Aortic smooth muscle cell (primary cell): ENCODE measurements at places on chromosomes 5 and 9. TPM values are rescaled to one million over a fixed set of nuclear protein-coding genes. Genes with fewer than 3 reads are reported as not detected.

Gene SLC36A3
- total RNA-seq, result not detected in 2 replicates

Gene SPATA31D1
- total RNA-seq, result not detected in 2 replicates

Gene QRFP
- not detected in 2 replicates for total RNA-seq

Gene MSX2
- 0.50 and 1.2 TPM in 2 replicates for total RNA-seq

Gene PRR7
- 5.3 and 6.3 TPM in 2 replicates for total RNA-seq

Gene SLC24A2
- total RNA-seq, result 0.06 TPM in 1 of 2 replicates, not detected in the other

Gene COL15A1
- 2.6 and 2.7 TPM in 2 replicates for total RNA-seq

Gene STC2
- total RNA-seq, result 251 and 773 TPM in 2 replicates

Gene DIPK1B
- 1.4 and 2.6 TPM in 2 replicates for total RNA-seq

Gene PLPP1
- 65.2 and 79.5 TPM in 2 replicates for total RNA-seq

Gene GABBR2
- 0.12 and 0.13 TPM in 2 replicates for total RNA-seq

Gene MEIKIN
- total RNA-seq, result 0.06 TPM in 1 of 2 replicates, not detected in the other

Gene GRAMD2B
- 17.3 and 27.4 TPM in 2 replicates for total RNA-seq

Gene GRXCR2
- total RNA-seq, result not detected in 2 replicates

Gene ESM1
- 138 and 406 TPM in 2 replicates for total RNA-seq

Gene IFNA13
- not detected in 2 replicates for total RNA-seq

Gene KCTD16
- total RNA-seq, result 1.7 and 2.7 TPM in 2 replicates

Gene SLC35D2
- total RNA-seq, result 17.0 and 20.4 TPM in 2 replicates

Gene ENTREP1
- 0.13 and 0.25 TPM in 2 replicates for total RNA-seq

Gene ZBED3
- total RNA-seq, result 0.40 and 0.81 TPM in 2 replicates

Gene TEX48
- not detected in 2 replicates for total RNA-seq

Gene ECSCR
- total RNA-seq, result 6.8 and 13.7 TPM in 2 replicates

Gene MAMDC4
- 0.40 and 0.68 TPM in 2 replicates for total RNA-seq

Gene NIM1K
- 0.25 and 0.53 TPM in 2 replicates for total RNA-seq

Gene HAVCR2
- 0.26 and 0.56 TPM in 2 replicates for total RNA-seq

Gene TOMM5
- total RNA-seq, result 117 and 140 TPM in 2 replicates

Gene SPAAR
- total RNA-seq, result 0.12 and 0.26 TPM in 2 replicates

Gene MAN1B1
- 84.3 and 90.3 TPM in 2 replicates for total RNA-seq

Gene SFXN1
- 87.2 and 99.9 TPM in 2 replicates for total RNA-seq

Gene FOXD4L4
- total RNA-seq, result under 0.01 and 0.26 TPM in 2 replicates

Gene PCDHB9
- 0.40 and 0.44 TPM in 2 replicates for total RNA-seq

Gene ADAMTS19
- total RNA-seq, result 0.26 and 0.56 TPM in 2 replicates

Gene URM1
- 32.2 and 40.7 TPM in 2 replicates for total RNA-seq

Gene CNTNAP3
- 56.5 and 76.5 TPM in 2 replicates for total RNA-seq

Gene GCNT1
- total RNA-seq, result 34.1 and 44.9 TPM in 2 replicates

Gene RIOK2
- 27.3 and 36.5 TPM in 2 replicates for total RNA-seq

Gene CRHBP
- total RNA-seq, result 0.13 and 0.75 TPM in 2 replicates

Gene MARCHF3
- 20.0 and 22.3 TPM in 2 replicates for total RNA-seq

Gene SHC3
- total RNA-seq, result 9.2 and 16.4 TPM in 2 replicates

Gene IL3
- total RNA-seq, result not detected in 2 replicates

Gene GRIN1
- 0.06 and 0.13 TPM in 2 replicates for total RNA-seq

Gene PCDHGA8
- 2.2 and 3.9 TPM in 2 replicates for total RNA-seq

Gene KLHL3
- total RNA-seq, result 1.7 and 4.6 TPM in 2 replicates

Gene PTGES
- 1.9 and 4.4 TPM in 2 replicates for total RNA-seq

Gene LMX1B
- total RNA-seq, result not detected in 2 replicates

Gene SHISAL2B
- total RNA-seq, result not detected in 2 replicates

Gene FRRS1L
- total RNA-seq, result not detected in 2 replicates

Gene PHF24
- 0.06 and 0.13 TPM in 2 replicates for total RNA-seq

Gene RNF180
- total RNA-seq, result 6.1 and 8.2 TPM in 2 replicates

Gene DMRT3
- not detected in 2 replicates for total RNA-seq

Gene AGXT2
- not detected in 2 replicates for total RNA-seq

Gene OR13C2
- not detected in 2 replicates for total RNA-seq

Gene NR4A3
- total RNA-seq, result 2.4 and 3.6 TPM in 2 replicates

Gene PDE6A
- not detected in 2 replicates for total RNA-seq

Gene SLC4A9
- total RNA-seq, result not detected in 2 replicates

Gene HTR4
- 1.9 and 5.7 TPM in 2 replicates for total RNA-seq

Gene SPINK4
- not detected in 2 replicates for total RNA-seq

Gene KIF4B
- under 0.01 TPM in 1 of 2 replicates, not detected in the other for total RNA-seq

Gene CER1
- not detected in 2 replicates for total RNA-seq
